ENCODE measurements at places on chromosomes 3 and 15.

- DNase-seq, result no peak
Observed at GRCh38 chr3:70726961-70727360, 414.5 kb upstream of the MDFIC2 start.

DNA sequence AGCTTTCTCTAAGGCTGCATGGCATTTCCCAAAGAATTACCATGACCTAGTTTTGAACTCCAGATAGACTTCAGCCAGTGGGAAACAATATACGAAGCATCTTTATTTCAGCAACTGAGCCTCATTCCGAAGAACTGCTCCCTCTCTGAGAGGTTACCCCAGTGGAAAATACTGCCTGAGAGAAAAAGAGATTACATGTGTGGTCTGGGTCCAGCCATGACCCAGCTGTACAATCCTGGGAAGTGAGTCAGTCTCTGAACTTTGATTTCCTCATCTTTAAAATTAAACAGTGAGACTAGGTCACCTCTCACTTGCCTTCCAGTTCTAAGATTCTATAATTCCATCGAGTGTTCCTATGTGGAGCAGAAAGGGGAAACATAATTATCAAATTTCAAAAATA lies 42.4 kb downstream of the TNIK start:
- peak; percentile 18 for DNase-seq

GRCh38 chr3:64029287-64029686 lies 6.0 kb upstream of the PSMD6 start:
- DNase-seq, result no peak

GRCh38 chr3:64815789-64816188 lies 128.0 kb upstream of the ADAMTS9 start:
- DNase-seq, result no peak

DNA sequence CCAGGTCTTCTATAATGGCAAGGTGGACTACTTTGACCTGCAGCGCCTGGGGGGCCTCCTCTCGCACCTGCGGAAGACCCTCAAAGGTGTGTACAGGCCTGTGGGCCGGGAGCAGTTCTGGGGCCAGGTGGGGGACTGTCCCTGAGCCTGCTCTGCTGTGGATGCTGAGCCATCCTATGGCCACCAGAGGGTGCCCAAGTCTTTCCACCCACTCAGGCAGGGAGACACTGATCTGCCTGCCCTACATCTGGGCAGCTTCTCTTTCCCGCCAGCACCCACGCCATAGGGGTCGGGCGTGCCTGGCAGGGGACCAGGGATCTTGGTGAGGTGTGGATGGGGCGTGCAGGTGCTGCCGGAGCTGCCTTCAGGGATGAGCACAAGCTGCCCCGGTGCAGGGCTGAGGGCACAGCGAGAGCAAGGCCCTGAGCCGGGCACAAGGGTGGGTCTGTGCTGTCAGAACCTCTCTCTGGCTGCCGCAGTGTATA lies 14.1 kb downstream of the RNF123 start:
- DNase-seq, result peak; percentile 84

GRCh38 chr15:71136793-71137518 lies 21.7 kb downstream of the THSD4 start:
- no peak for DNase-seq

DNA sequence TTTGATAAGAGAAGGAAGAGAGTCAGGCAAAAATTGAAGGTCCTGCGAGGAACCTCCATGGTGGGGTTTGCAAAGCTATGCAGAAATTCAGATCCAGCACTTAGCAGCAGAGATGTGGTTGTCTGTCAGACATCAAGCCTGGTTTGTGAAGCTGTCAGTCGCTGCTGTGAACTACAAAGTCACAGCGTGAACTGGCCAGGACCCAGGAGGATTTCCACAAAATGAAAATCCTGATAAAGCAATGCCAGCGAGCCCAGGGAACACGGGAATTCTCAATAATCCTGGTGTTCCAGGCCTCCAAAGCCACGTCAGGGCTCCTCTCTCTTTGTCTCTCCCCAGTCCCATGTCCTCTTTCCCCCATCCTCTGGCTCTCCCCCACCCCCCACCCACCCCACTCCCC lies 296.9 kb upstream of the GADL1 start:
- no peak for DNase-seq

DNA sequence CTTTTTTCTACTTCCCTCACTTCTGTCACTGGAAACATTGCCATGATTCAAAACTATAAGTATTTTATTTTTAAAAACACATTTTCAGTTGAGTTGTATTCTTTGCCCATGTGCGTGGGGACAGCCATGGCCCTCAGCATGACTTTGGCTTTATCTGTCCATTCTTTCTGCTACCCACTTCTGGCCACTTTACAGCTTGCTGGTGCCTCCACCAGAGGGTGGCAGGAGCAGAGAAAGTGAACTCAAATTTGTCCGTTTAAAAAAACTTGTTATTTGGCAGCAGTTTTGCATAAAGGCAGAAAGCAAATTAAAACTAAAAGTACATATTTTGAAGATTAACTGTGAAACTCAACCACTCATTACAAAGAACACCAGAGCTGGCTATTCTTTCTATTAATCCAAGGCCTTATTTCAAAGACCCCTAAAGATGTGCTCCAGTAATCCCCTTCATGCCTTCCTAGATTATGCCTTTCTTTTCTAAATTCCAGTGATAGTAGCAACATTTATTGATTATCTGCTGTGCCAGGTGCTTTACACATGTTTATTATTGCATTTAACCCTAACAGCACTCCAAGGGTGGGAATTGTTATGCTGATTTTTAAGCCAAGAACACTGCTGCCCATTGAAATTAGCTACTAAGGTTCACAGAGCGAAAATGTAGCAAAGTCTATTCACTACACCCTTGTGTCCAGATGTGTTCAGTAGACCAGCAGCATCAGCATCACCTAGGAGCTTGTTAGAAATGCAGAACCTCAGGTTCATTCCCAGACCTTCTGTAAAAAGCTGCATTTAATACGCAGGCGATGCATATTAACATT lies 134.8 kb downstream of the THRB start:
- no peak for DNase-seq

DNA sequence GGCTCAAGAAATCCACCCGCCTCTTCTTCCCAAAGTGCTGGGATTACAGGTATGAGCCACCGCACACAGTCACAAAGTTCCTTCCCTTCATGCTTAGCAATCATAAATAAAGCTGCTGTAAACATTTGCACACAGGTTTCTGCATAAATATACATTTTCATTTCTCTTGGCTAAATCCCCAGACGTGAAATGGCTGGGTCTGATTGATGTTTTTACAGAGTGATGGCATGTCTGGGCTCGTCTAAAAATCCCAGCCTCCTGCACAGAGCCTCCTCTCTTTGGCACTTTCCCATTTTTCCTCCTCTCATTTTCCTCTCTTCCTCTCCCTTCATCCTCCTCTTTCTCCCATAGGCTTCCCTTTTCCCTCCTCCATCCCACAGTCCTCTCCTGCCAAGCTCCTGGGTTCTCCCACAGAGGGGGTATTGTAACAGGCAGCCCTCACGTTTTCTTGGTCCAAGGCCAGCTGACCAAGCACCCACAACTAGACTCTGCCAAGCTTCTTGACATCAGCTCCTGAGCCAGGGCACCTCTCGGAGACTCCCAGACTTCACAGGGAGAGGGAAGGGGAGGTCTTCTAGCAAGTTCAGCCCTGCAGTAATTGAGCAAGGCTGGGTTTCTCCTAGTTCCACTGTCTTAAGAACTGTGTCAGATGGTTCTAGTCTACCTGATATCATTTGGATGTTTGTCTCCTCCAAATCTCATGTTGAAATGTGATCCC lies 10.5 kb upstream of the PLA2G4E start:
- DNase-seq, result peak; percentile 41

- peak; percentile 61 for DNase-seq
Observed at GRCh38 chr3:20041197-20041780, 1.0 kb downstream of the KAT2B start.

- no peak for DNase-seq
Observed at GRCh38 chr3:28752290-28752689, 403.7 kb upstream of the AZI2 start.

GRCh38 chr3:188914552-188914951 lies 257.2 kb upstream of the TPRG1 start:
- no peak for DNase-seq

- DNase-seq, result no peak
Observed at GRCh38 chr15:83170474-83171165, 37.0 kb downstream of the HDGFL3 start.

GRCh38 chr15:45919806-45920205 lies 285.0 kb downstream of the SQOR start:
- peak; percentile 47 for DNase-seq

DNA sequence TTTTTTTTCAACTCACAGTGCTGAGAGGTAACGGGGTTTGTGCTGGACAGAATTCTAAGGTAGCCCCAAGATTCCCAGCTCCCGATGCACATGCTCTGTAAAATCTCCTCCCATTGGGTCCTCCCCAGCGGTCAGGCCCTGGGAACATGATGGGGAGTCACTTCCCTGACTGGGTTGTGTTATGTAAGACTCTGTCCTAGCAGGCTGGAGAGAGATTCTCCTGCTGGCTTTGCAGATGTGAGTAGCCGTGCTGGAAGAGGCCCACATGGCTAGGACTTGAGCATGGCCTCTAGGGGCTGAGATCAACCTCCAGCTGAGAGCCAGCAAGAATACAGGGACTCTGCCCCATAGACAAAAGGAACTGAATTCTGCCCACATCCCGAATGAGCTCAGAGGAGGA lies 83.7 kb upstream of the OXTR start:
- DNase-seq, result no peak

DNA sequence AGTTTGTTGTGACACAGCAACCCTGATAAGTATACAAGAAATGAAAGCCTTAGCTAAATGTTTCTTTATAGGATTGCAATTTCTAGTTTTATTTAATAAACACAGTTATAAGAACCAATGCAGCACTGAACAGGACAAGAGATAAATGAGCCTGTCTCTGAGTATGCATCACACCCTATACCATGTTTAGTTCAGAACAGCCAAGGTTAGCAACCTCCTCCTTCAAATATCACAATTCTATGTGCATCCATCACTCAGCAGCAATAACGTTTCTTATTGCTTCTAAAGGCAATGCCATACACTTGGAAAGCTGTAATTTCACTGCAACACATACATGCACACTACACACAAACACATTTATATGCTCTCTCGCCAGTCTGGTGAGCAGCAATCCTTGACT lies 280.6 kb downstream of the PTPRG start:
- DNase-seq, result no peak

GRCh38 chr15:70093070-70093469 lies 4.6 kb downstream of the TLE3 start:
- no peak for DNase-seq

DNA sequence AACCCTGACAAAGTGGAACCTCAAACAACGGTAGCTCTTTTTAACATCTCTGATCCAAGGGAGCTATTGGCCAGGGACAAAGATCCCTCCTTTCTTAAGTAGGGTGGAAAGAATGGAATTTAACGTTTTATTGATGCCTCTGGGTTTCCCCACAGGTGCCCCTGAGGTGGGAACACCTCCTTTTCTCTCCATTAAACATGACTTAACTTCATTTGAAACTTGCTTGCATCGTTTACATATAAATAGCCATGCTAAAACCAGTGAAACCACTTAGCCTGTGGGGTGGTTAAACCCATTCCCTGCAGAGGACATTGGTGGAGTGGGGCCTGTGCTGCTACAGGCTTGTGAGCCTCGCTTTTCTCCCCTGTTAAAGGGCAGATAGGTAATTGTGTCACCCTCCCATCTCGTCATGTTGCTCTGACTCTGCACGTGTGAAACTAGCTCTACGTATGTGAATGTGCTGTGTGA lies 9.7 kb downstream of the CGNL1 start:
- no peak for DNase-seq

- DNase-seq, result no peak
Observed at GRCh38 chr15:51837792-51838251, 8.4 kb downstream of the TMOD3 start.

GRCh38 chr3:3200632-3201212 lies 21.2 kb upstream of the CRBN start:
- DNase-seq, result peak; percentile 20

GRCh38 chr3:14861031-14861430 lies 42.3 kb downstream of the FGD5 start:
- DNase-seq, result no peak

GRCh38 chr3:69197922-69198530 lies 75.6 kb upstream of the LMOD3 start:
- DNase-seq, result no peak

DNA sequence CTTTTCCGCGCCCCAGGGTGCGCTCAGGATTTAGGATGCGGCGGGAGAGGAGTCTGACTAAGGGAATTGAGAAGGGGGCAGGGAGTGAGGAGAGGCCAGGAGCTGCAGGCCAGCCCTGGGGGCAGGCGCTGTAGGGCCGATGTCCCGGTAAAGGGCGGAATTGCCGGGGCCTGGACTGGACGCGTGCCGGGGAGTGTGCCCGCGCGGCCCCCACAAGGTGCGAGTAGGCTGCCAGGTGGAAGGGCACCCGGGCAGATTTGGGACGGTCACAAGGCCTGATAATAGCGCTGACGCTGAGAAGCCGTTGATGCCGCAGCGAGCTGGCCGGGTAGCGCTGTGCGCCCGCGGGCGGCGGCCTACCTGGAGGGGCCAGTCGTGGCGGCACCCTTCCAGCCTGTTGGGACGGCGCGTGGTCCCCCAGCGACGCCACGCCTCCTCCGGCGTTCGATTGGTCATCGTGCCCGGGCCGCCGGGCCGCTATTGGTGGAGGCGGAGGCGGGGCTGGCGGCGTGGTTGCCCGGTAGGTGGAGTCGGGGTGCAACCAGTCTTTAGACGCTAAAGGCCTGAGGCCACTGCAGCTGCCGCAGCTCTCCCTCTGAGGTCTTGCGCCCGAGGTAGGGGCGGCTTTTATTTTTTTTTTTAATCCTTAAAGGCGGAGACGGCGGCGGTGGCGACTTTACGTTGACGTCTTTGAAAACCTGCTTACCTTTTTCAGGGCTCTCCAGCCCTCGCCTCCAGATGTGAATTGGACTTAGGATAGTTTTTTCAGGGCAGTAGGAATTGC lies 903 bp downstream of the SLC25A38 start:
- peak; percentile 94 for DNase-seq

GRCh38 chr3:8987645-8988383 lies 24.5 kb upstream of the RAD18 start:
- peak; percentile 76 for DNase-seq

DNA sequence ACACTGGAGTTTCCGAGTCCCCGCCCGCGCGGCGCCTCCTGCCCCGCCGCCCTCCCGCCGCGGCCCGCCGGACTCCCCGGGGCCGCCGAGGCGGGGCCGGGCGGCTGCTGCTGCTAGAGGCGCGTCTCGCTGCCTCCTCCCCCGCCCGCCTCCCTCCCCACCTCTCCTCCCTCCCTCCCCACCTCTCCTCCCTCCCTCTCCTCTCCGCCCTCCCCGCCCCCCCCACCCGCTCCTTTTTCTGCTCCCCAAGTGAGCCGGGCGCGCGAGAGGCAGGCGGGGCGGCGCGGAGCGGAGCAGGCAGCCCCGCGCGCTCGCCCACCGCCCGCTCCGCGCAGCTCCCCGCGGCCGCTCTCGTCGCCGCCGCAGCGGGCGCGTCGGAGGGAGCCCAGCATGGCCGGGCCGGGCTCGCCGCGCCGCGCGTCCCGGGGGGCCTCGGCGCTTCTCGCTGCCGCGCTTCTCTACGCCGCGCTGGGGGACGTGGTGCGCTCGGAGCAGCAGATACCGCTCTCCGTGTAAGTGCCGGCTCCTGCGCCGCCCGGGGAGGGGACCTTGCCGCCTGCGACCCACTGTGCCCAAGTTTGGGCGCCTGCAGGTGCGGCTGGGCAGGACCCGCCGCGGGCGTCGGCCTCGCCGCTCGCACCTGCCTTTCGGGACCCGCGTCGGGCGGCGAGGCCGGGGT lies at the start of gene CACNA2D3:
CACNA2D3 (plus strand) TSS at position 229 of the 679 bp plus-strand sequence.
- no peak for DNase-seq

- DNase-seq, result no peak
Observed at GRCh38 chr15:76993114-76993725, 1.7 kb upstream of the PSTPIP1 start.

GRCh38 chr3:118761291-118761606 lies 273.4 kb downstream of the IGSF11 start:
- DNase-seq, result no peak

Measured in HTR-8/SVneo (cell line).